ENCODE measurements at places on chromosomes 6 and 20.
A peak's percentile ranks its signal among the peaks of the same experiment; 100 is the strongest.

DNA sequence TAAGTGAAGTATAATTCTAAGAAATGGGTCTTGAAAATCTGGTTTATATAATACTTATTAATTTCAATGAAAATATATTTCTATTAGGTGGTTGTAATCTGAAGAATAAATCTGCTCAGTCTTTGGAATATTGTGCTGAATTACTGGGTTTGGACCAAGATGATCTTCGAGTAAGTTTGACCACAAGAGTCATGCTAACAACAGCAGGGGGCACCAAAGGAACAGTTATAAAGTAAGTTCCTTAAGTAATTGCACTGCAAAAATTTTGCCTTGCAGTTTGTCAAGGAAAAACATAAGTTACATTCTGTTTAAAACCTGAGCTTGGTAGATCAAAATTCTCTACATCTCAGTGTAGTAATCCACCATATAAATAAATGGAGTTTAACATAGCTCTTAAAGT, 106.0 kb downstream of the MYO6 start:
- DNase-seq, result peak; percentile 25

DNA sequence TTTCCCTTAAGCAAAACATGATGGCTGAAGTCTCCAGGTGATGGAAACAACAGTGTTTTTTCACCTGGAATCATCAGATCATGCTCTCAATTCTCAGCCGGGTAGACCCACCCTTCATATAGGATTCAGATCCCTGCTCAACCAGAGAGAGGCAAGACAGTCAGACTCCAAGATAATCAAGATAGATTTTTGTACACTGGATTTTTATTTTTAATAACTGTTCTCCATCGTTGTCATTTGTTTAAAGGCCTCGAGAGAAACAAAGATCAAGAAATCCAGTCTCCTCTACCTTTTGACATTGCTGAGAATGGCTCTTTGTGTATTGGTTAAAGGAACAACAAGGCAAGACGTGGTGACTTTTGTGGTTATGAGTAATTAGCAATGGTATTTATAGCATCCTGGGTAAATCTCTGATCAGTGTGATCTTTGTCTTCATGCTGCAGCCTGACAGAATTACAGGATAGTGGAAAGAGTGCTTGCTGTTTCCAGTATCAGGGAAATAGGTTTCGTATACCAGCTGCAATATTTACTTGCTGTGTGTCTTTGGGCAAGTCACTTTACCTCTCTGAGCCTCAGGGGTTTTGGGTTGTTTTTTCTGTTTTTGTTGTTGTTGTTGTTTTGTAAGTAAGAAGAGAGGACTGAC, 29.9 kb downstream of the ID4 start:
- DNase-seq, result no peak

GRCh38 chr6:21846541-21847451, 253.2 kb downstream of the SOX4 start:
- no peak for DNase-seq

- no peak for DNase-seq
Observed at GRCh38 chr20:50980071-50980681, 21.6 kb downstream of the MOCS3 start.

DNA sequence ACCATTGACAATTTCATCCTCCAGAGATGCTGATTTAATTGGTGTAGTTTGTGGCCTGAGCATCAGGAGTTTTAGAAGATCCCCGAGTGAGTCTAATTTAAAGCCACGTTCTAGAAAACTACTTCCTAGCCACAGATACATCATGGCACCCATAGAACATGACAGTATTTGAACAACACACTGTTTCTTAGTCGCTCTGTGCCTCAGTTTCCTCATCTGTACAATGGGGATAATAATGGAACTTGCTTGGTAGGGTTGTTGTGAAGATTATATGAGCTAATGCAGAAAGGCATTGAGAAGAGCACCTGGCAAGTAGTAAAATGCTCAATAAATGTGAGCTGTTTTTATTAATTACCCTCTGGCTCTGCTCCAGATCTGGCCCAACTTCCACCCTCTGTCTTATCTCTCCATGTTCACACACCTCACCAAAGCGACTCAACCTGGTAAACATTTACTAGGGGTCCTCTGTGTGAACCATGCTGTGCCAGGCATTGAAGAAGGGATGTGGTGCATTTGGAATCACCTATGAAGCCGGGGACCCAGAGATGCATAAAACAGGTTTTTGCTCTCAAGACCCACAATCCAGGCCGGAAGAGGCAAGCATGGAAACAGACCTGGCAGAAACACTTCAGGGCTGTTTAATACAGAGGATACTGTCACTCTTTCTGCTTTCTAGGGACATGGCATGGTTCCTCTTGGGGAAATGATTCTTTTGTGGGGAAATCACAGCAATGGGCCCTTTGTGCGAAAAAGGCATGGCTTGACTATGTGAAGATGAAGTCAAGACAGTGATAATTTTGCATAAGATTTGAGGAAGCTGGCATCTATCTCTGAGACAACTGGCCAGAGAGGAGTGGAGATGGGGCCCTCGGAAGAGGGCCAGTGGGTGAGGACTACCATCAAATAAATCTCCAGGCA, 16.2 kb upstream of the MRPS18A start:
- DNase-seq, result peak; percentile 73

DNA sequence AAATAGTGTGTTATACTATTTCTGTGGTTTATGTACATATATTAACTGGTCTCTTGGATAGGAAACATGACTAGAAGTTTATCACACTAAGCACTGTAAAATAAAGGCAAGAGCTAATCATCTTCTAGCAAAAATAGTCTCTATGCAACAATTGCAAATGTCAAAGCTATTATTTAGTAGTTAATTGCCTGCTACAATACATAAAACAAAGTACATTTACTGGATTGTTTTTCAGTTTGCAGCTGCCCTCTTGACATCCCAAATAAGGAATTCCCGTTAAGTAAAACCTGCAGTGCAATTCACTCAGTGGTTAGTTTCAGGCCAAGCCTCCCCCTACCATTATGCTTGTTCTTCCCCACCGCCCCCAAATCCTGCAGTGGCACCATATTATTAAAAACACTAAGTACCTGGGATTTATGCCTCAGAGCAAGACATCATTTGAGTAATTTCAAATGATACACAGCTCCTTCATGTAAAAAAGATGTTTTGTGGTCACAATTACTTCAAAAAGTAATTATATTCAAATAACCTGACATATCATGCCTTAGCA, 1.6 kb upstream of the ATP5F1E start:
- no peak for DNase-seq

DNA sequence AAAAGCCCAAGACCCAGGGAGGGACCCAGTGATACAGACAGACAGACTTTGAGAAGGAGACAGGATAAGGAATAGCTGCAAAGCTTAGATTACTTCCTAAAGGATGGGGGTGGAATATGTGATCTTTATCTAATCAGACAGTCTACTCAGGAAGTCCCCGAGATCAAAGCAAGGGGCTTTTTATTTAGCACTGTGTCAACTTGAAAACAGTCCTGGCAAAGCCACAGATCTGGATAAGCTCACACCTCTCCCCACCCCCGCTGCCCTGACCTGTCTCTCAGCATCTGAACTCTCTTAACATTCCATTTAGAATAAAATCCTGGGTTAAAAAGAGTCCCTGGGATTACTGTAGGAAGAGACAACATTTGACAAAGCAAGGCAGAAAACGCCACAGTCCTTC, 101.5 kb downstream of the ISM1 start:
- no peak for DNase-seq

DNA sequence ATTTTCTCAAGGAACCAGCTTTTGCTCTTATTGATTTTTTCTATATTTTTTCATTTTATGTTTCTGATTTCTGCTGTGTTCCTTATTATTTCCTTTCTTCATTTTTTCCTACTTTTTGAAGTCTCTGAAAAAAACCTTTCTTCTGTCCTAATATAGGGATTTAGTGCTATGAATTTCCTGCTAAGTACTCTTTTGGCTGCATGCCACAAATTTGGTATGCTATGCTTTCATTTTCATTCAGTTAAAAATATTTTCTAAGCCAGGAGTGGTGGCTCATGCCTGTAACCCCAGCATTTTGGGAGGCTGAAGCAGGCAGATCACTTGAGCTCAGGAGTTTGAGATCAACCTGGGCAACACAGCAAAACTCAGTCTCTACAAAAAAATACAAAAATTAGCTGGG, 30.6 kb downstream of the SIRPD start:
- DNase-seq, result no peak

DNA sequence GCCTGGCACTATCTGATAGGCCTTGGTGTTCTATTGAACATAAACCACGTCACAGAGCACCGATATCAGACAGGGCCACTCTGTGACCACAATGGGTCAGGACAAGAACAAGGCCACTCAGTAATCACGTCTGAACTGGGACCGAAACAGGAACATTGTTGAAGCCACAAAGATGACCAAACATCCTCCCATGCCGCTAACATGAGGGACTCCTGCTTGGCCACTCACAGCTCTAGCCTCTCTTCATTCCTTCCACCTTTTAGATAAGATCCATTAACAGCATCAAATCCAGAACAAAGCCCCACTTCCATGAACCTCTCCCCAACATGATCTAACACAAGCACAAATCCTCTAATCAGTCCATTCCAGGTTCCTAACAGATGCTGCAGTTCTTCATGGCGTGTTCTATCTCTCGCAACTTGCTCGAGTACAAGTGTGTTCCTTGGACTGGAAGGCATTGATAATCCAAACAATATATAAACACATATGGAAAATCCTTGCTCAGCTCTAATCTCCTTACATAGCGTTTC, 7.4 kb downstream of the SIRT5 start:
- no peak for DNase-seq

DNA sequence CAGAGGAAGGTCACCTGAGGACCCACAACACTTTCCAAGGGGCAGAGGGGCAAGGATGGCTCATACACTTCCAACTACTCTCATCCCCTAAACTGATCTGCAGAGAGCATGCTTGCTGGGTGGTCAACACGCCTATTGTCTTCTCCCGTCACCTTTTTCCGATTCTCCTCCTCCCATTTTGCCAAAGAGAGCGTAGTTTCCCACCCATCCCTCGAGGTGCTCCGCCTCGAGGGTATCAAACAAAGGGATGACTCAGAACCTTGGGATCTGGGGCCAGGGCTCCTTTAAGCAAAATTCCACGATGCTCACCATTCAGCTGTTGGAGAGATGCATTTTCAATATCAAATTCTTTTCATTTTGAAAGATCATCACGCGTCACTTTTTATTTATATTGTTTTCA, 507.5 kb upstream of the SULF2 start:
- DNase-seq, result no peak

DNA sequence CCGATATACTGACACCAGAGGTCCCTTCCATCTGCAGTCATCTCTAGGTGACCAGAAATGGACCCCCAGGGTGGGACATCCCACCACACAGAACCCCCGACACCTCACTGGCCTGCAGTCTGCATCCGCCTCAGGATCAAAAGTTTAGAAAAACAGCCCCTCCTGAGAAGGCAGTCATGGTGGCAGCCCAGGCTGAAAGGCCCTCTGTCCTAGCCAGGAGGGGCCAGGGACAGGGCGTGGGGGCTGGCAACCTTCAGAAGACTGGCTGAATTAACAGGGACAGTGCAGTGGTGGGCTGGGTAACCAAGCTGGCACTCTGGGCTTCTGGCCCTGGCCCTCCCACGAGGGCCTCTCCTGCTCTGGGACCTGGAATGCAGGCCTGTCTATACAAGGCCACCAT, 34.3 kb upstream of the MDFI start:
- DNase-seq, result no peak

DNA sequence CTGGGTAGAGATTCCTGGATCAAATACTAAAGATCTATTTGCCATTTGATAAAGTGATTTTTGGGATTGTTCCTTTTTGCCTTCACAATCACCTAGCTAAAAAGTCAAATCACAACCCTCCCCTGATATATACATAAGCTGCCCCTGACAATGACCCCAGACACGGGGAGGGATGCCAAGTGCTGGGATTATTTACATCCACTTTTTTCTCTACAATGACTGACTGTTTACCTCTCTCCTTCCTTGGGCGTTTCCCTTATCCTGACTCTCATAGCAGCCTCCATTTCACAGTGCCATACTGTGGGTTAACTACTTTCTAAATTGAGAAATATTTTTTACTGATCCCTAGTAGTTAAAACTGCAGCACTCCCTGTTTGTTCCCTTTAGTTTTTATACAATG, 150.8 kb upstream of the TMEM170B start:
- no peak for DNase-seq

- no peak for DNase-seq
Observed at GRCh38 chr6:28657381-28657768, 131.7 kb downstream of the GPX5 start.

DNA sequence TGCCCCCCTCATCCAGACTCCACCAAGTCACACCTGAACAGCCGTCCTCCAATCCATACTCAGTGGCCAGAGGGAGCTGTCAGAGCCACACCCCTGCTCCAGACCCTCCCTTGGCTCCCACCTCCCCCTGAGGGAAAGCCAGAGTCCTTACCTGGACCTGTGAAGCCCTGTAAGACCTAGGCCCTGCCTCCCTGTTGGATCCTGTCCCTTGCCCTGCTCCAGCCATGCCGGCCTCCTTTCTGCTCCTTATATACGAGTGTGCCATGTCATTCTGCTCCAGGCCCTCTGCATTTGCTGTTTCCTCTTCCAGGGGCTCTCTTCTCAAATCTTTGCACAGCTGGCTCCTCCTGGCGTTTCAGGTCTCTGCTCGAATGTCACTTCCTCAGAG, 100.3 kb upstream of the MYL9 start:
- no peak for DNase-seq

GRCh38 chr6:72689107-72689954, 67.5 kb downstream of the KCNQ5 start:
- DNase-seq, result peak; percentile 59

DNA sequence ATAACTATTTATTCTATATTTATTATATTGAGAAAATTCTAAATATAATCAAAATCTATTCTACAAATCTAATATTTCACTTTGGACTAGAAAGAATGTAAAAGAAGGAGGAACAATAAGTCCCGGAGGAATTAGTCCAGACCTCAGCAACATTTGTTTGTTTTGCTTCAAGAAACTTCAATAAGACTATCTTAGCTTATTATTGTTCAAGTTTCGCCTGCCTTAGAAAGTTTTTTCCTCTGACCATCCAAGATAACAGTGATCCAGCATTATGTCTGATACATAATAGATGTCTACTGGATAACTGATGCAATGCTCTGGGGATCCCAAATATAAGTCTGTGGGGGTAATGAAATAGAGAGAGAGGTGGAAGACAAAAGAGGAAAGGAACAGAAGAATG, 28.7 kb upstream of the NT5E start:
- no peak for DNase-seq

GRCh38 chr6:105988812-105989577, 97.1 kb upstream of the PRDM1 start:
- DNase-seq, result no peak

DNA sequence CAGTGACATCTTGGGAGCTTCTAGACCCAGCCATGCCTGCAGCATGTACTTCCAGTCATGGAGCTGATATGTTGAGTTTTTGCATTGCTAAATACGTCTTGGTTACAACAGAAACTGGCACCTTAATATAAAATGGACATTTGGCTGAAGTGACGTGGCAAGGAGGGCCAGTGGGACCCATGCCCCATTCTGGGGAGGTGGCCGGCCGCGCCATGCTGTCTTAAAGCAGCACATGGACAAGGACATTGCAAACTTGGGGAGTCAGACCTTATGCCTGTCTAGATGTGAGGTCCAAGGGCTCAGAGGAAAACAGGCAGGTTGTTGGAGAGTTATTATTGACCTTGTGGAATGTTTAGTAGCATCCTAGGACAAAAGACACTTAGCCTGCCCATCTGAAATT, 588.0 kb upstream of the CDH4 start:
- no peak for DNase-seq

All from B cell (primary cell).